ENCODE measurements at places on chromosomes 1 and 21. TPM values are rescaled to one million over a fixed set of nuclear protein-coding genes. Genes with fewer than 3 reads are reported as not detected.

- DNase-seq = no peak
Observed at GRCh38 chr1:172682812-172683211, 23.9 kb downstream of the FASLG start.

The NEK2 gene
- 1.3 TPM for total RNA-seq

- no peak for DNase-seq
Observed at GRCh38 chr21:42321231-42321630, 6.0 kb upstream of the TFF3 start.

- no peak for DNase-seq
Observed at GRCh38 chr1:179128520-179128919, 46.6 kb downstream of the TOR3A start.

The NT5C1A gene
- 2.9 TPM for total RNA-seq

GRCh38 chr1:212774584-212774983 is 17.0 kb downstream of the NSL1 start:
- no peak for DNase-seq

The KIAA1614 gene
- 7.7 TPM for total RNA-seq

DNA sequence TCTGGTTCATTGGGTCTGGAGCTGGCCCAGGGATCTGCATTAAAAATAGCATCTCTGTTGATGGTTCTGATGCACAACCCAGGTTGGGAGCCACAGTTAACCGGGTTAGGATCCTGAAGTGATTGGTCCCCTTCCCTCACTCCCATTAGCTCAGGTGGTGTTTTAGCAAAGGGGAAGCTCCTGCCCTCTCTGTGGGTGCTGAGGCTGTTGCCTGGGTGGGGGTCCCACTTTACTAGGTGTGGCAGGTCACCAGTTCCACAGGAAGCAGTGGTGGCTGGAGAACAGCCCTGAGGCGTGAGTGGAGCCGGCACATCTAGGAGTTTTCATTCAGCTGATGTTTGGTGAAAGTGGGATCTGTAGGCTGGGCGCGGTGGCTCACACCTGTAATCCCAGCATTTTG is 86.5 kb downstream of the MAN1C1 start:
- no peak for DNase-seq
